Activated CD4-positive, alpha-beta T cell treated with anti-CD3 and anti-CD28 coated beads, Interleukin-2, amount 50 U/mL, for 24 hours (primary cell): ENCODE measurements at places on chromosomes 12 and 14.

GRCh38 chr12:90355711-90356355 lies 599.1 kb downstream of the CCER1 start:
- DNase-seq = no peak

DNA sequence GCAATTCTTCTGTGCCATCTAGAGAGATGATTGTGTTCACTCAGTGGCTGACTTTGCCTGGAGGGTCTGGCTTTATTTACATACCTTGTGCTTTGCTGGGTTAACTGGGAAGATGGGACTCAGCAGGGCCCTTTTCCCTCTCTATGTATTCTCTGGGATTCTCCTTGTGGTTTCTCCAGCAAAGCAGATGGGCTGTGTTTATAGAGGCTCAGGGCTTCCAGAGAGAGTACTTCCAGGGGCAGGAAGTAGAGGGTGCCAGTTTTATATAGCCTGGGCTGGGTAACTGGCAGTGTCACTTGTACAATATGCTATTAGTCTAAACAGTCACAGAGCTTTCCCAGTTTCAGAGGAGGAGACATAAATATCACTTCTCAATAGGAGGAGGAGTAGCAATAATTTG lies 509.9 kb downstream of the DIO2 start:
- DNase-seq = no peak

- DNase-seq = no peak
Observed at GRCh38 chr12:25583545-25583944, 30.5 kb upstream of the LMNTD1 start.

DNA sequence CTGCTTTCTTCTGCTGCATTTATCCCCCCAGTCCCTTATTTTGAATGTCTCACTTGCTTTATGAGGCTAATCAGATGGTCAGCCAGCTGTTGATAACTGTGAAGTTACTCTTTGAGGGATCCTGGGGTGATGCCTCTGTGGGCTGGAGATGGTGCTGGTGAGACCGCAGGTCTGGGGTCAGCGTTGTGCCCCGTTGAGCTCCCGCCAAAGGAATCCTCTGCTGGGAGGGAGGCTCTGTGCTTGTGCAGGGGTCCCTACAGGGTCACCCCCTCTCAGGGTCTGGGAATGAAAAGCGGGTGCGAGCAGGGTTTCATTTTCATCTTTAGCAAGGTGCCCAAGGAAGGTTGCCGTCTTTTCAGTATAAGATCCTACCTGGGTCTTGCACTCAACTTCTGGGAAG lies 161.2 kb upstream of the RTL1 start:
- no peak for DNase-seq

DNA sequence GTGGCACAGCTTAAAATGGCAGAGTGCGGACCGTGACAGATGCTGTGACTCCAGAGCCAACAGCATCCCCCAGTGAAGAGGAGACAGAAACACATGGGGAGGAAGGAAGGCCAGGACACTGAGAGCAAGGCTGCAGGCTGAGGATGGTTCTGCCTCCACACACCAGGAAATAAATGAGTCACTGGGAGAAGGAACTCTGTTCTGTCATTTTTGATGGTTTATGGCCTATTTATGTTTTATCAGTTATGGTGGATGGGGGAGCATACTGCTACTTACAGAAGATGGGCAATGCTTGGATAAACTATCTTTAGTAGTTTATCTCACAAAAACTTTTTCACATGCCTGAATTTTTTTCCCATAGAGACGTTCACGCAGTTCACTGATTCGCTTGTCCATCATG lies 33.8 kb downstream of the ZFYVE21 start:
- DNase-seq = no peak

- no peak for DNase-seq
Observed at GRCh38 chr12:113862590-113863454, 103.3 kb downstream of the RBM19 start.

DNA sequence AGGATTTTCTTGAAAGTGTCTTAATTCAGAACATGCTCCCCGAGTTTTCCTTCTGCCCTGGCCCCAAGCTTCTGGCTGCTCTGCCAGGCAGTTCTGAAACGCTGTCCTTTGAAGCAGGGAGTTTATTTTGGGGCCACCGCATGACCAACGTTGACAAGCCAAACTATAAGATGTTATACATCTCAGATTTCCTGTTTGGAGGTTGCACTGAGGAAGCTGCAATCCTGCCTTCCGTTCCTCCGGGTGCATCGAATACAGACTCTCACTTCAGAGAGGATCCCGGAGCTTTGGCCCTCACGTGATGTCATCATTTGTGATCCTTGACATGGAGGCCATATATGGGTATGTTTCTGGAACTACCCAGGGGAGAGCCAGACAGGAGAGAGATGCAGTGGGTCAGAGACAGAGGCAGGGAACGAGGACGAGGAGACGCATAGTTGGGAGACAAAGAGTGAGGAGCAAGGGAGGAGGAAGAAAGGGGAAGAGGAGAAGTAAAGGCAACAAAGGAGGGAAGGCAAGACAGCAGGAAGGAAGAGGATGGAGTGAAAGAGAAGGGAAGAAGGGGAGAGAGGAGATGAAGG lies at the start of gene ASB2:
Gene ASB2 (minus strand): TSS at position 94 of the 581 bp plus-strand sequence. CDS start 12,031 bp downstream, outside the sequence.
- no peak for DNase-seq

DNA sequence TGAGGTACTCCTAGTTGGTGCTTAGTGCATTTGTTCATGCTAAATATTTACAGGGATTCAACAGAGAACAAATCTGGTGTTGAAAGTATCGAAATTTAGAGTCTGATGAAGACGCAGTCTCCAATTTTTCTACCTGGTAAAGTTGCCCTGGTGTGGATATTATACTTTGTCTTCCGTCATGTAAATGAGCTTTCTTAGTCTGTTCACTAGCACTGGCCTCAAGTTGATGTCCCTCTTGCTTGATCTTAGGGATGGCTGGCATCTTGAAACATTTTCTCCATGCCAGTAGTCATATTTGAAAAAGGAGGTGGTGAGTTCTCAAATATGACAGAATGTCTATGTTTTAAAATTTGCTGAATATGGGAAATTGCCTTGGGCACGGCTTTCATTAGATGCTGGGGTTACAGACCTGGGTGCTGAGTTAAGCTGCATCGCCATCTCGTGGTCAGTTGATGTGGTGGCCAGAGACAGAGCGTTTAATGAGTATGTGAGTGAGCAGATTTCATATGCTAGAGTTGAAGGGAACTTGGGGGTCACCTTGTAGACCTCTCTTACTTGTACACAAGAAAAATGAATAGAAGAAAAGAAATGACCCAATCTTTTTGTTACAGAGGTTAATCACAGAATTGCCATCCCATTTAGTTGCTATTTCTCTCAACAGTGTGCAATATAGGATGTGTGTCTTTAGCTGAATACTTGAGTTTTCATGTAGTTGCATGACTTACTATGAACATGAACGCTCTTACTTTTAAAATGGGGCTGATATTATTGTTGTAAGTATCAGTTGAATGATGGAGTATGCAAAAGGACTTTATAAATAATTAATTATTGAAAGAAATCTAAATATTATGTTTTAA lies 172.8 kb upstream of the DCN start:
- peak; percentile 27 for DNase-seq

GRCh38 chr12:67484791-67485480 lies 163.6 kb upstream of the DYRK2 start:
- no peak for DNase-seq

DNA sequence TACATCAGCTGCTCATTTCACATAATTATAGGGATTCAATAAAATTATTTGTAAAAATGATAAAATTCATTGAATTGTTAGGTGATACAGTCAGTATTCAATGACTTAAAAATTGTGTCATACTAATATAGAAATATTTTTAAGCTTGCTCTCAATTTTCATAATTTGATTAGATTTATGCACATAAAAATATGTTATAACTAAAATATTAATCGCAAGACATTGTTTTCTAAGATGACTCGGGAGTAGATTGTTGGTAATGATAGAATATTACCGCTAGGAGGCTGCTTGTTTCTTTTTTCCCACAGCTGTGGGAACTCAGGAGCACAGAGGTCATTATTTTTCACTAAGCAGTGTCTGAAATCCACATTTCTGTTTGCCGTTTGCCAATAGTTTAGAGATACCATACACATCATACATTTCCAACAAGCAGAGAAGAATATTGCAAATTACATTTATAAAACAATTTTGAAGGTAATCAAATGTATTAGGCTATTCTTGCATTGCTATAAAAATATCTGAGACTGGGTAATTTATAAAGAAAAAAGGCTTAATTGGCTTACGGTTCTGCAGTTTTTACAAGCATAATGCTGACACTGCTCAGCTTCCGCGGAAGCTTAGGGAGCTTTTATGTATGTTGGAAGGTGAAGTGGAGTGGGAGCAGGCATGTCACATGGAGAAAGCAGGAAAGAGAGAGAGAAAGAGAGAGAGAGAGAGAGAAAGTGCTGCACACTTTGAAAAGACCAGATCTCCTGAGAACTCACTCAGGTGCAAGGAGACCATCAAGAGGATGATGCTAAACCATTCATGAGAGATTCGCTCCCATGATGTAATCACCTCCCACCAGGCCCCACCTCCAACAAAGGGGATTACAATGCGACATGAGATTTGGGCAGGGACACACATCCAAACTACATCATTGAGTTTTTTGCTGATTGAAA lies 9.2 kb downstream of the CD69 start:
- no peak for DNase-seq

- no peak for DNase-seq
Observed at GRCh38 chr12:133010657-133011297, 24.6 kb downstream of the ZNF26 start.

DNA sequence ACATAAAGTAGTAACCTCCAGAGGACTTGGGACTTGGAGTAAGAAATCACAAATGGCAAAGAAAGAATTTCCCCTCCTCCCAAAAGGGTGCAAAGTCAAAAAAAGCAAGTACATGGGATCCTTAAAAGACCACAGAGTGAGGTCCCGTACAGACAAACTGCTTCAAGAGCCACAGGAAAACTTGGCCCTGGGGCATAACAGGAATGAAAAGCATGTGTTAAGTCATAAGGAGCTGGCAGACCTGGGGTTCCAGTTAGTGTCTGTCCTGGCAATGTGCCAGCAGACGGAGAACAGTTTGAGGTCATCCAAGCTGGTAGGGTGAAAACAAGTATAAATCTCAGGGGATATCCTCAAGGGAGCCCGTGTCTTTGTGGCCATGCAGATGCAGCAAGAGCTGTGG lies 73.2 kb downstream of the HSD17B6 start:
- DNase-seq = no peak
